ENCODE measurements at places on chromosomes 12 and 14.

DNA sequence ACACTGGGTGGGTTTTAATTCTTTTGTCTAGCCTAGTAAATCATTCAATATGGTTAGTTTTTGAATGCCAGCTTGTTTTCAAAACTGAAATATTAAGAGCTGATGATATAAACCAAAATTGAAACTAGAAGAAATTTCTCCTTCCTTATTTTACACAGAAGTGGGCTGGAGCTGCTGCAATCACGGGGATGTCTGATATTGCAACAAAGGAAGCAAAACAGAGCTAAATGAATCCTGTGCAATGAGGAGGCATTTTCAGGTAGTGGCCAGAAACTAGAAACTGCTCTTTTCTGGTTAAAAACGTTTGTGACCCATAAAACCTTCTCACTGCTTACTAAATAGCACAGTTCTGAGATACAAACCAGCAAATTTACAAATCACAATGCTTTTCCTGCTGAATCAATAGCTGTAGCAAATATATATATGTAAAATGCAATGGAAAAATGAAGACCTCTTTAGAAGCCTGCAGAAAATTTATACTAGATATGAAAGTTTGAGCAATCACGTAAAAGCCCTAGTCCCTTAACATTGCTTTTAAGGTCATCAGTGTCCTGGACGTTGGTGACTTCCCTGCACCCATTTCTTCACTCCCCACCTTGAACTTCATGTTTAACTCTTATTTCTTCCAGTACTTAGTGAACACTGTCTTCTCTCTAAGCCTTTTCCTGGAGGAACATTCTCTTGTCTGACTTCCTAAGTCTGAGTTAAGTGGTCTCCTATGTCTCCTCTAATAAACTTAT, 15.9 kb upstream of the LRRK2 start:
- DNase-seq = no peak

DNA sequence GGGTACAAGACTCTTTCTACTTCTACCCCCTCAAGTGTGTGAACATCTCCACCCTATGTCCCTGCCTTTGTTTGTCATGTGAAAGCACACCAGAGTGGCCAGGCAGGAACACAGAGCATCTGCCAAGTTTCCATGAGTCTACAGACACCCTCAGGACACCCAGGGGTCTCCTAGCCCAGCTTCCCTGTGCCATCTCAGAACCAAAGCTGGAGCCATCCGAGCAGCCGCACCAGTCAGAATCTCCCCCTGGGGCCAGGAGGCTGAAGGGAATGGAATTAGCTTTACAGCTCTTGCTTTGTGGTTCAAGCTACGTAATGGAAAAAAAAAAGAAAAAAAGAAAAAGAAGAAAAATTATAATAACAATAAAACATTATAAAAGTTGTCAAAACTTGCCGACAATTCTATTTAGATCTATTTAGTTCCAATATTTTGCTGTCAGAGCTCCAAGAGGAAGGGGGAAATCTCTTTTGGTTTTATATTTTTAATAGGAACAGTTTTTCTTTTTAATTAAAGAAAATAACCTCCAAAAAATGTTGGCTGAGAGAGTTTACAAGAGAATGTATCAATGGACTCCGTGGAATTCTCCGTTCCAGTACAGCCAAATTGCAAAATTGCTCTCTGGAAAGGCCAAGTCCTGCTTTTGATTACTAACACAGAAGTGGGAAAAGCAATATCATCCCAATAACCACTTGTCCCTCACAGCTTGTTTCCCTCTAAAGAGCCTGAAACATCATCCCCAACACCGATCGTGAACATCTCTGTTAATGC, 37.1 kb downstream of the TBX5 start:
- no peak for DNase-seq

DNA sequence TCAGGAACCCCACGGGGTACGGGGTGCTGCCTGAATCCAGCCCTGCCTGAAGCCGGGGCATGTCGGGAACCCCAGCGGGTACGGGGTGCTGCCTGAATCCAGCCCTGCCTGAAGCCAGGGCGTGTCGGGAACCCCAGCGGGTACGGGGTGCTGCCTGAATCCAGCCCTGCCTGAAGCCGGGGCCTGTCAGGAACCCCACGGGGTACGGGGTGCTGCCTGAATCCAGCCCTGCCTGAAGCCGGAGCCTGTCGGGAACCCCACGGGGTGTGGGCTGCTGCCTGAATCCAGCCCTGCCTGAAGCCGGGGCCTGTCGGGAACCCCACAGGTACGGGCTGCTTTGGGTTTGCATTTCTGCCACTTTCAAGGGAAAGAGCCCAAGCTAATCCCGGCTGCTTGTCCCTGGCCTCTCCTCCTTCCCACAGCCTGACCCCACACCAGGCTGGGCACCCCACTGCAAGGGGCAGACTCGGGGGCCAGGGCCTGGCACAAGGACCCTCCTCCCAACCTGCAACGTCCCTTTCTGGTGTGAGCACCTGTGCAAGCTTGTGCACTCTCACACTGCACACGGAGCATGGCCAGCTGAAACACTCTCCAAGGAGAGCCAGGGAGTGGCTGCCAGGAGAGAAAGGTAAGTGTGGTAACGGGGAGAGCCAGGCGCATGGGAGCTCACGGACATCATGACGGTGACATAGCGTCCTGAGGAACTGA, 5.6 kb upstream of the FBRSL1 start:
- no peak for DNase-seq

GRCh38 chr12:10701131-10701681, 21.9 kb downstream of the YBX3 start:
- no peak for DNase-seq

GRCh38 chr12:82527165-82527780, 159.4 kb upstream of the TMTC2 start:
- peak; percentile 79 for DNase-seq

GRCh38 chr12:122854554-122854953, 19.3 kb downstream of the HIP1R start:
- no peak for DNase-seq

GRCh38 chr12:6158255-6158654, 33.8 kb upstream of the VWF start:
- DNase-seq = no peak

DNA sequence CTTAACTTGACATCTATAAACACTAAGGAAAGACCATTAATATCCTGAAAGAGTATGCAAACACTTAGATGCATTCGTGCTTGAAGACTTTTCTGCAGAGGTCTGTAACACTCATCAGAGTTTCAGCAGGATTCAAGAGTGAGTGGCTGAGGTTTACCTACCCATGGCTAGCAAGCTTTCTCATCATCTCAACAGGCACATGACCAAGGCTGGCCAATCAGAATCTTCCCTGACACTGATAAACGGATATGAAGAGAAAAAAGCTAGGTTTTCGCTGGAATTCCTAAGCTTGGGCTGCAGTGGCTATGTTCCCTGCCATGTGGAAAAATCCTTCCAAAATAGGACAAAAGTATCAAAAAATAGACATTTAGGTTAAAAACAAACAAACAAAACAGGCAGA, 162.1 kb upstream of the USP15 start:
- no peak for DNase-seq

DNA sequence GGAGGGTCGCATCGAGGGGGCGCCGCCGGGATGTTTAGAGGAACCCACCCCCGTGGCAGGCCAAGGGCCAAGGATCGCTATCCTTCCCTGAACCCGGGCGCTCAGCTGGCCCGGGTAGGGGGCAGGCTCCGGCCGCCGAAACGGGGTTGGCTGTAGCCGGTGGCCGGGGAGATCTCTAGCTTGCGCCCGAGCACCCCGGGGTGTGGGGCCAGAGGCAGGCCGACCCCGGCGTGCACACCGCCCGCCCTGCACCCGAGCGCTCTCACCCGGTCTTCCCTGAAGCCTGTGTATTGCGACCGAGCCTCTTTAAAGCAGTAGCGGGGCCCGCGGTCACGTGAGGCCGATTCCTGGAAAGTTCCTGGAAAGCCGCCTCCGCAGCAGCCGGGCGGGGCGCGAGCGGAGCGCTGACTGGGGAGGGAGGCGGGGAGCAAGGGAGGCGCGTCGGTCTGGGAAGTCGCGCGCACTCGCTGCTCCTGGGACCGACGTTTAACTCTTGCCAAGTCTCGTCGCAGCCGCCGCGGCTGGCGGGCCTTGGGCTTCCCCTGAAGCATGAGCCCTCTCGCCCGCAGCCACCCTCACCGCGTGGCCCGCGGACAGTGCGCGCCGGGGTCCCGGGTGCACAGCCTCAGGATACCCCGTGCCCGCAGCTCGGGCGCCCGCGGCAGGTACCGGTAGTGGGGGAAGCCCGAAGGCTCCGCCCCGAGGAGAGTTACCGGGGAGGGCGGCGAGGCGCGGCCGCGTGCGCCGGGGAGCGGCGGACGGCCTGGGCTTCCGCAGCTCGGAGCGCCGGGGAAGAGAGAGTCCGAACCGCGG, 1.7 kb upstream of the SOCS2 start:
- DNase-seq = peak; percentile 92

- no peak for DNase-seq
Measured at GRCh38 chr12:1115484-1116231, 124.6 kb downstream of the ERC1 start.

All from NCI-H774 (cell line).